Aorta (tissue), 5 donors: ENCODE measurements at places on chromosomes 5 and 9. TPM values are rescaled to one million over a fixed set of nuclear protein-coding genes. Genes with fewer than 3 reads are reported as not detected.
A peak's percentile ranks its signal among the peaks of the same experiment; 100 is the strongest.

The SERF1B gene
- 28.7 TPM for total RNA-seq

- DNase-seq = no peak
Measured at GRCh38 chr5:16540421-16540820, 74.8 kb upstream of the ZNF622 start.

- DNase-seq = no peak
Measured at GRCh38 chr9:134827559-134827958, 53.1 kb upstream of the FCN2 start.

- DNase-seq = no peak
Measured at GRCh38 chr9:77632652-77633051, 15.5 kb downstream of the GNA14 start.

DNA sequence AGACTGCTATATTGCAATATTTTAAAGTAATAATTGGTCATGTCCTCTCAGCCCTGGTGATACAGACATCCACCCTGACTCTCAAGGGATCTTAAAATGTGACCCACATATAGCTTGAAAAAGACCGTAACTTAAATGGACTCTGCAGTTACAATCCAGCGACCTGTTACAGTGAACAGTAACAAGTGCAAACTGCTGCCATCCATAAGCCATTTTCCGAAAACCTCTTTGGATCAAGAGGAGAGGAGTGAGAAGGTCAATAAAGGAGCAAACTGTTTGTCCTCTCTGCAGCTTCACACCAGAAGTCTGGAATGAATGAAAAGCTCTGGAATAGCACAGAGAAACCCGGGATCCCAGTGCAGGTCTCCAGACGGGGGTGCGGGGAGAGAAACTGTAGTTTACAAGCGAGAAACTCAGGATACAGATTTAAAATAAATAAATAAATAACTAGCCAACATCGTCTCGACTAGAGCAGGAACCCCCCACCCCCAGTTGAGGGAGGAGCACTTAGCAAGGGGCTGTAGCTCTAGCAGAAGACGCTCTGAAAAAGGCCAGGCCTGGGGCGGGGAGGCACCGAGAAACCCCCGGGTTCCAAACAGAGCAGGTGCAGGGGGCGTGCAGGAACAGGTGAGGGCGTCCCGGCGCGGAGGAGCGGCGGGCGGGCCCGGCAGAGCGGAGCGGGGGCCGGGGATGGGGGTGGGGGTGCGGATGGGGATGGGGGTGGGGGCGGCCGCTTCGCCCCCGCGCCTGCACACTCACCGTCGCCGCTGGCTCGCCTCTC lies 572 bp downstream of the ZDHHC21 start:
- peak; percentile 42 for DNase-seq

GRCh38 chr5:126778675-126779403 lies 1.9 kb downstream of the LMNB1 start:
- no peak for DNase-seq

DNA sequence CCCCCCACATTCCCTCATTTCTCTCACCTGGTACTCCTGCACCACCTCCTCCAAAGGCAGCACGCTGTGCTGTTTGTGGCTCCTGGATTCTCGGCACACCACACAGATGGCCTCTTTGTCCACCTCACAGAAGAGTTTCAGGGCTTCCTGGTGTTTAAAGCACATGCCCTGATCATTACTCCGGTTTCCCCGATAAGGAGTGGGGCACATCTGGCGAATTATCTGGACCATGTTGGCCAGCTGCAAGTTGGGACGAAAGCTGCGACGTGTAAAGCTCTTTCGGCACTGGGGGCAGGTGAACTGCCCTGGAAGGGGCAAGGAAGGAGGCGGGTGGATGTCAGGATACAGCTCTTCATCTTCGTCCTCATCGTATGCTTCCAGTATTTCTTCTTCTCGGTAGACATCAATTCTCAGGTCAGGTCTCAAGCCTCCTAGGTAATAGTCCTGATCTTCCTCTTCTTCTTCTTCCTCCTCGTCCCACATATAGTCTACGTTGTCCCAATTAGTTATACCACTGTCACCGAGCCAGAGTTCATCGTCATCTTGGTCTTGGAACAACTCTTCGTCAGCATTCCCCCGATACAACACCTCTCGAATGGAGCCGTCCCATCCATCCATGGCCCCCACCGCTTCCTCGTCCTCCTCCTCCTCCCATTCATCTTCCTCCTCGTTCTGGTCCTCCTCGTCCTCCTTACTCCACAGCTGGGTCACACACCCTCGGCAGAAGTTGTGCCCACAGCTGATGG lies 796 bp downstream of the TRIM52 start:
- DNase-seq = no peak

- DNase-seq = no peak
Measured at GRCh38 chr5:164357395-164358033, 852.1 kb downstream of the MAT2B start.

The ABO gene
- 3.3 TPM for total RNA-seq

GRCh38 chr9:2419347-2419746 lies 202.2 kb upstream of the VLDLR start:
- DNase-seq = no peak

DNA sequence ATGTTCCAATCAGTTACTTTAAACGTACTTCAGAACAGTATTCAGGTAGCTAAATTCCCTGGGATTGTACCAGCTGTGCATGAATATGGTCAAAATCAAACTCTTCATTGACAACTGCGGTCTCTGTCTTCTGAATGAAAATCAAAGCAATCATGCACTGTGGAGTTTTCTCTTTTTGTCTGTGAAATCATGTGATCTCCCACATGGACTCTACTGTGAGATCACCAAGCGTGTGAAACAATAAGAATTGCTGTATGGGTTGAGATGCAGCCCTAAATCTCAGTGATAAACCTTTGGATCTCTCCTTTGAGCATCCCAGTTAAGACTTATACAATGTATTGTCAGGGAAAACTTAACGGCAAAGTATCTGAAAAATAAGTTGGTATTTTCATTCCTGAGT lies 6.1 kb downstream of the NRG2 start:
- no peak for DNase-seq

DNA sequence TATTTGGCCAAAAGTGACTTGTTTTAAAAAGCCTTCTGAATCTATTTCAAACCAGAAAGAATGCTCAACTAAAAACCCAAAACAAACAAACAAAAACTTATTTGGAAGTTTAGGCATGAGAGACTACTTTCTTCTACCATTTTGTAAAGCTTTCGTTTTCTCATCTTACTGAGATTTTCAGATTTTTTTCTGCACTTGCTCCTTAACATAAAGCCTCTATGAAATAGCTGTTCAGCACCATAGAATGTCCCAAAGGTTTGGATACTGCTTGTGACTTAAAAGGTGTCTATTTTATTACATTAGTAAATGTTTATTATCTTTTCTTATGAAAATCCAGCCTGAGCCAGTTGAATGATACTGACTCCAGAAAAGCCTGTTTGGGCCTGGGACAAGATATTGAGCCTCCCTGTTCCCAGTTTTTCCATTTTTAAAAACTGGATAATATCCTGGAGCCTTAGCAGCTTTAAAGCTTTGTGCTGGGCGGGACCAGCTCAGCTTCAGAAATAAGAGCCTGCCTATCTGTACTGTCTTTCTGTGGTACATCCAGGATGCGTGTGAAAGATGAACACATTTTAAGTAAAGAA lies 292.6 kb downstream of the ZSWIM6 start:
- DNase-seq = no peak

The ESM1 gene
- total RNA-seq = 1.1 TPM

DNA sequence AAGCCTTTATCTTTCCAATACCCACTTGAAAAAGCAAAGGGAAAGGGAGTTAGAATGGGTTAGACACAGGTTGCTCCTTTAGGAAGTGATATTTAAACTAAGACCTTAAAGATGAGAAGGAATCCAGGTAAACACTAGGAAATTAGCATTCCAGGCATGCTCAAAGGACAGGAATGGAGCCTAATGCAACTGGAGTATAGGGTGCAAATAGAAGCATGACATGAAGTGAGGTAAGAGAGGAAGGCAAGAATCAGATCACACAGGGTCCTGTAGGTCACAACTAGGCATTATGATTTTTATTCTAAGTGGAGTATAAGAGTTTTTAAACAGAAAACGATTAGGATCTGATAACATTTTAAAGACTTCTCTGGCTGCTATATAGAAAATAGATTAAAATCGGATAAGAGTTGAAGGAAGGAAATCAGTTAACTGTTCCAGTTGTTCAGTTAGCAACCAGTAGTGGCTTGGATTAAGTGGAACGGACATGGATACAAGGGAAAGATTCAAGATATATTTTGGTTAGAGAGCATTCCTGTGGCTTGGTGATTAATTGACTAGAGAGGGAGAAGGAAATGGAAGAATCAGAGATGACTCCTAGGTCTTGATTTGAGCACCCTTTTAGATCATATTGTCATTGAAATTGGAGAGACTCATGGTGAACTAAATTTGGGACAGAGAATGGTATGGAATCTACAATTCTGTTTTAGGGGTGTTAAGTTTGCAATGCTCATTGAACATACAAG lies 95.9 kb downstream of the FBXO4 start:
- DNase-seq = no peak

DNA sequence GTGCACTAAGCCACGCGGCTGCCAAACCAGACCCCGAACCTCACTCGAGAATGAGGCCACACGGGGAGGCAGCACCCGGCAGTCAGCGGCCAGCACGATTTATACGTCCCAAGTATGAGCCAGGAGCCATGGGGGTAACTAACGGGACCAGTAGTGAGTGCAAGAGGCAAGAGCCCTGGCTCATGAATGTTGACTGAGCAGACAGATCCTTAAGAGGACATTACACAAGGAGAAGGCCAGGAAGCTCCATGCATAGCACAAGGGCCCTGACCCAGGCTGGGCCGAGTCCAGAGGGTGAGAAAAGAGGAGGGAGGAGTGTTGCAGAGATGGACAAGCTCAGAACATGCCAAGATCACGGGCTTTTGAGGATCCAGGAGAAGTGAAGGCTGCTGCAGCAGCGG lies 58.6 kb upstream of the PHYKPL start:
- DNase-seq = peak; percentile 36
